ENCODE measurements at places on chromosomes 6 and 20.
A peak's percentile ranks its signal among the peaks of the same experiment; 100 is the strongest.

DNA sequence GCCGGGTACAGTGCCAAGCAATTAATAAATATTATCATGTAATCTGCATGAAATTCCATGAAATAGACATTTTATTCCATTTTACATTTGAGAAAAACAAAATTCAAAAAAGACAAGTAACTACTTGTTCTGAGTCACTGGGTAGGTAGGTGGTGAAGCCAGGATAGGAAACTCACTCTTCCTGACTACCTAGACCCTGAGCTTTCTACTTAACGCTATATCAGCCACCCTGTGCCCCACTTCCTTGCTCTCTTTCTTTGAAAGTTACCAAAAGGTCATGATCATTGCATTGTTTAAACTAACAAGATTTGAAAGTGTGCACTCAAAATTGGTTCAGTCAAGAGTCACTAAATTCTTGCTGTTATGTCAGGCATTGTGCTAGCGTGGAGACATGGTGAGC, 235.7 kb downstream of the CD83 start:
- no peak for DNase-seq

- DNase-seq: no peak
Measured at GRCh38 chr6:138176652-138177232, 15.0 kb downstream of the ARFGEF3 start.

DNA sequence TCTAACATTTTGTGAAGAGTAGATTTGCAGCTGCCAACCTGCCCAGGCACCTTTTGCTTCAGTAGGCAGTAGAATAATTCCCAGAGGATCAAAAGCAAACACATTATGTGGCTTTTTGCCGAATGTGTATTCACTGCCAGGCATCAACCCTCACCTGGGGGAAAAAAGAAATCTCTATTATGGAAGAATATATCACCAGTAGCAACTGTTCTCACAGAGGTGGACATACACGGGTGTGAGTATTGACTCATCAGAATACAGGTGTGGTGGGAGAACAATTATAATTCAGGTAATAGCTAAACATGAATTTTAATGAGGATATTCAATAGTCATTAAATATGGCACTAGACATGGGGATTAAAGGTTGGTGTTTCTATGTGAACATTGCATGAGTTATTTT, 910.7 kb downstream of the TFAP2A start:
- DNase-seq: no peak

DNA sequence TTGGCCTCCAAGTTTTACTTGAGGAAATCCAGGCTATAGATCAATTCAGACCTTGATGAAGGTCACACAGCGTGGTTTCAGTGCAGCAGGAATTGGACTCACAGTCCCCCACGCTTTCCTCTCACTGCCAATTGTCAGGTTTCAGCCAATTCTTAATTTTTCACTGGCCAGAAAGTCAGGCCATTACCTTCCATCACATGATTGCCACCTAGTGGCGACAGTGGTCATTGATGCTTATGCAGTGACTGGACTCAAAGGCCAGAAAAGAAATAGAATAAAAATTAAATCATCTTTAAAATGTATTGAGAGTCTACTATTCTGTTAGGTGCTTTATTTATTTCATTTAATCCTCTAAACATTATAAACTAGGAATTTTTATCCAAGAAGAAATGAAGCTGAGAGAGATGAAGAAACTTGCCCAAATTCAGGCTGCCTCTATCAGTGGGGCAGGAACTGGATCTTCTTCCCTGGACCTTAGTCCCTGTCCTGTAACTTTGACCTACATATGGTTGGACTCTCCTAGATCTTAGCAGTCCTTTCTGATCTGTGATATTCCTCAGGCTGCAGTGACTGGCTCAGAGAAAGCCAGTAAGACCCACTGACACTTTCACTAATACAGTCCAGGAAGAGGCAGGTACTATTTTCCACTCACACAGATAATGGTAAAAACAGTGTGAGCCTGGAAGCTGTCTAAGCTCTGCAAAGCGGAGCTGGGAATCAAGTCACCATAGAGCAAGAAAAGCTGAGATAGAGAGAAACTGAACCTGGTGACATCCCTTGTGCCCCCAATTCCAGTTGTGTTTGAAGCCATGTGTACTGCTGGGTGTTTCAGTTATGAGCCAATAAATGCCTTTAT, 133.3 kb downstream of the ELOVL4 start:
- DNase-seq: peak; percentile 35

GRCh38 chr20:63560333-63560805, 6.4 kb downstream of the FNDC11 start:
- DNase-seq: no peak

DNA sequence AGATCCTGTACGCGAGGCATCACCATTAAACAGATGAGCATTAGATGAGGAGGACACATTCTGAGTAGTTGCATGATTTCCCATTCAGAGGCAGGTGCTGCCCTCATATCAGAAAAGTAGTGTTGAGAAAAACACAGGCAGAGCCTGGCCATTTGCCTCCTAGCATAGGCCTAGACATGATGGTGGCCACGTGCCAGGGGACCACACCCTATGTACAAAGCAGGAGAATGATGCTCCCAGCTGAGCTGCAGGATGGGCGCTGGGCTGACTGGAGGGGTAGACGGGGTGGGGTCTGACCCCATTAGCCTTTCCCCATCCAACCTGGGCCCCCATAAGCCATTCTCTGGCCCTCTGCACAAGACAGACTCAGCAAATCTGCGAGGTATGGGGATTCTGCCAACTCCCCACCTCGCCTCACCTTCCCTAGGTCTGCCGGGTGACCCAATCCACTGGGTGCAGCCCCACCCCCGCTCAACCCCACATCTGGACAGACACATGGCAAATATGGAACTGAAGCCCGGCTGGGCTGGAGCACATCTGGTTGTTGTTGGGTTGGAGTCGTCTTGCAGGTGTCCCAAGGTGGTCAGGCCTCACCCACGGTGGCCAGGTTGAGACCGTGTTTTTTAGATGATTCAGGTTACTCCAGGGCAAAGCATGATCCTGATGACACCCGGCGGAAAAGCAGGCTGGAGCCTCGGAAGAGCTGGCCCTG, 13.9 kb downstream of the PI16 start:
- no peak for DNase-seq

DNA sequence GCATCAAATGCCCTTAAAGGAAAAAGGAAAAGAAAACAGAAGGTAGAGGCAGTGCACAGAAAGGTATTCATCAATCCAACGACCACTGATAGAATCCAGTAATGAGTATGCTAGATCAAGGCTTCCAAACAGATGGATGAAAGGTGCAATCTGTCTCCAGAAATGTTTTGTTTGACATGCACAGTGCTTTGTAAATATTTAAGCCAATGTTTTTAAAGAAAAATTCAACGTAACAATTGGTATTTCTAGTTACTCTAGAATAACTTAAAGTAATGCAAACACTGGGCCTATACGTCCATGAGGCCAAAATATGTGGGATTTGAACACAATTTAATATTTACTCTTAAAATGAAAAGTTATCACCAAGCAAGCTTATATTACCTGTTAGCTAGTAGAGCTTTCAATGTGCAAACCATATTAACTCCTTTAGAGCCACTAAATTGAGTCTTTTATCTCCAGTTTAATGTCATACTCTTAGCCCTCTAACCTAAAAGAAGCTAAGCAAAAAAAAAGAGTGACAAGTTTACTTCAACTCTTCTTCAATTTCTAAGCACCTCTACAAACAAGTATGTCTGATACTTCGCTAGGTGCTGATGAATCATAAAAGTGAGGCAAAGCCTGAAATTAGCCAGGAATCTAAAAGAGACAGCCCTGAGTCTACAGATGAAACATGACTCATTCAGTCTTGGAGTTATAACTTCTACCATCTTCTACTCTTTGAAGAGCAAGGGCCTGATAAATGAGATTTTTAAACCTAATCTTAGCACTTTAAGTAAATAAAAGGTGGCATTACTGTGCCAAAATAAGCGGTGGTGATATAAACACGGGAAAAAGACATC, 169.8 kb downstream of the PTPRK start:
- no peak for DNase-seq

GRCh38 chr6:133392641-133393040, 151.5 kb downstream of the EYA4 start:
- DNase-seq: no peak

DNA sequence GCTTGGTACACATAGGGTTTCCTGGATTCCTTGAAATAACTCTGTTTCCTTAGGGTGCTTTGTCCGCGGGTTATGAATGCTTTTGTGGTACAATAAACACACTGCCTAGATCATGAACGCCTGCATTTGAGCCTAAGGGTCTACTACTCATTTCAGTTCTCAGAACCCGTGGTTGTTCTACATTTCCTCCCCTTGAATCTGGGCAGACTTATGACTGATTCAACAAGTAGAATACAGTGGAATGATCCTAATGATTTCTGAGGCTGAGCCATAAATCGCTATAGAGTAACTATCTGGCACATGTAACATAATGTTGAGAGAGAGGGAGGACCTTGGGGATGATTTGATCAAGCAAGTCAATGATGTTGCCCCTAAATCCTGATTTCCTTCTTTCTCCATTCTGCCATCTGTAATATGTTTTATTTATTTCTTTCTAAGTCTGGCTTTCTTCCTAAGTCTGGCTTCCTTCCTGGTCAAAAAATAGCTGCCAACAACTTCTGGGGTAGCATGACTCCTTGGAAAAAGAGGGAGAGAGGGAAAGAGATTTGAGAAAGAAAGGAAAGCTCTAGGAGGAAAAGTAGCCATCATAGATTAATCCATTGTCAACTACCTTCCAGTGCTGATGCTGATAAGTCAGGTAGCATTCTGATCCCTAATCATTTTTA, 23.0 kb downstream of the ABRACL start:
- DNase-seq: no peak

- no peak for DNase-seq
Measured at GRCh38 chr20:12435268-12435667, 517.6 kb downstream of the BTBD3 start.

DNA sequence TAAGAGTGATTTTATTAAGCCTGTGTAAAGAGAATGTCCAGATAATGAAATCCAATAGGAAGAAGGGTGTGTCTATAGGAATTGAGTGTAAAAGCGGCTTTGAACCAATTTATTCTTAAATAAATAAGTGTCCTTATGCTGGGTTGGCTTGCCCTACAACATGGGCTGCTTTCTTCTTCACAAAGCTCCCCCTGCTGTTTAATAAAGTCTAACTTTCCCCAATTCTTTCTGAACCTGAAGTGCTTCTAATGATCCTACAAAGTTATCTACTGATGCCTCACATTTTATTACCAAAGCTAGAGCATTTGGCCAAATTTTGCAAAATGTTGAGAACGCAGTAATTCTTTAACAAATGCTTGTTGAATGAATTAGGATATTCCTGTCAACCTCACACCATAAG, 36.3 kb upstream of the SIRT5 start:
- no peak for DNase-seq

- DNase-seq: no peak
Measured at GRCh38 chr6:82249381-82250253, 2.1 kb upstream of the IBTK start.

DNA sequence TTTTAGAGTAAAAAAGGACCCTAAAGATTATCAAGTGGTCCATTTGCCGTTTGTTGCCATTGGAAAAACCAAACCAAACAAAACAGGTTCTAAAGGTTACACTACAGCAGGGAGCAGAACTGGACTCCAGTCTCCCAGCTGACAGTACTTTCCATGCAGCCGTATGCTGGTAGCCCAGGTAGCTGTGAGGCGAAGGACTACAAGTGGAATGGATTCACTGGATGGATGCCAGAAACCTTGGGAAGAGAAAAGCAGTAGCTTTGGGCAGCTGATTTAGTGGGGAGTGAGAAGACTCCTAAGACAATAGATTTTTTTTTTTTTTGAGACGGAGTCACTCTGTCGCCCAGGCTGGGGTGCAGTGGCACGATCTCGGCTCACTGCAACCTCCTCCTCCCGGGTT, 88.3 kb downstream of the SASH1 start:
- no peak for DNase-seq

- no peak for DNase-seq
Measured at GRCh38 chr6:163226181-163226835, 188.2 kb upstream of the QKI start.

All from effector CD8-positive, alpha-beta T cell (primary cell).